ENCODE measurements at places on chromosomes 3 and 15. TPM values are rescaled to one million over a fixed set of nuclear protein-coding genes. Genes with fewer than 3 reads are reported as not detected.

DNA sequence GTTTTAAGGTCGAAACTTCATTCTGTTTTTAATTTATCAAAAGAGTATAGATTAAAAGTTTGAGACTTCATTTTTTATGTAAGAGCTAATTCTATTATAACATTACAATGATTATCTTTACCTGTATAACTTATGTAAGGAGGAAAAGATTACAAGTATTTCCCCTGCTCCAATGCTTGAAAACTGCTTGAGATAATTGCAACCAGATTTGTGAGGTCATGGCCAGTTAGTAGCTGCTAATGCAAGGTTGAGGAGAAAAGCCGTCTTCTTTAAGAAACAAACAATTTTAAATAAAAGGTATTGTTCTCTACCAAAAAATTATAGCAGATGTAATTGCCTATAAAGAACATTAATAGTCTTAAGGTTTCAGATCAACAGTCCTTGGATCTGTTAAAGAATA, 208.3 kb upstream of the UBE2E2 start:
- H3K36me3 ChIP-seq = no peaks in the 10 kb centered on the region
- no peaks in the 10 kb centered on the region for H3K4me1 ChIP-seq
- DNase-seq = no peak
- no peak overlapping the region for H3K4me3 ChIP-seq
- H3K27me3 ChIP-seq = no peaks in the 10 kb centered on the region

GRCh38 chr15:51641490-51642130, 19.0 kb upstream of the DMXL2 start:
- H3K36me3 ChIP-seq = no peaks in the 10 kb centered on the region
- no peak for DNase-seq
- H3K4me3 ChIP-seq = no peak overlapping the region

GRCh38 chr3:90034038-90034437, 926.6 kb downstream of the EPHA3 start:
- no peaks in the 10 kb centered on the region for H3K4me1 ChIP-seq
- DNase-seq = no peak
- no peaks in the 10 kb centered on the region for H3K27me3 ChIP-seq

FYCO1 gene
- 13.7 TPM for total RNA-seq

GRCh38 chr3:169203631-169204550, 459.6 kb downstream of the MECOM start:
- peaks cover 2% of the 10 kb centered on the region for H3K27me3 ChIP-seq
- no peak overlapping the region for H3K4me3 ChIP-seq
- H3K27ac ChIP-seq = no peak overlapping the region
- no peaks in the 10 kb centered on the region for H3K4me1 ChIP-seq
- no peak for DNase-seq

Measured in activated CD4-positive, alpha-beta memory T cell treated with anti-CD3 and anti-CD28 coated beads for 36 hours (primary cell).